Fibroblast of skin of scalp (primary cell): ENCODE measurements at places on chromosomes 3 and 15.

GRCh38 chr3:183695569-183696364 lies 1.8 kb upstream of the YEATS2 start:
- DNase-seq, result no peak

GRCh38 chr3:119468041-119468440 lies 722 bp upstream of the POGLUT1 start:
- DNase-seq, result no peak

GRCh38 chr15:95558916-95559315 lies 771.6 kb upstream of the NR2F2 start:
- no peak for DNase-seq

DNA sequence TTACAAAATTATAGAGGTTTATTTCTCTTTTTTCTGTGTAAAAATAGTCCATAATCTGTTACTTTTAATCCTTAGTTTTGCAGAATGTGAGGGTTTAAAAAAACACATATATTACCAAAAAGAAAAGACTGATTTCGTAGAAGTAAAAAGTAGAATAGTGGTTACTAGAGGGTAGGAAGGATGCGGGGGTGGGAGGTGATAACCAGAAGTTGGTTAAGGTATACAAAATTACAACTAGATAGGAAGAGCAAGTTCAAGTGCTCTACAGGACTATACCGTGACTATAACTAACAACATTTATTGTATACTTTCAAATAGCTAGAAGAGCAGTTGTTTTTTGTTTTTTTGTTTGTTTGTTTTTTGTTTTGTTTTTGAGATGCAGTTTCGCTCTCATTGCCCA lies 16.1 kb downstream of the CASR start:
- no peak for DNase-seq

- peak; percentile 3 for DNase-seq
Measured at GRCh38 chr3:25380222-25380739, 47.8 kb upstream of the RARB start.

DNA sequence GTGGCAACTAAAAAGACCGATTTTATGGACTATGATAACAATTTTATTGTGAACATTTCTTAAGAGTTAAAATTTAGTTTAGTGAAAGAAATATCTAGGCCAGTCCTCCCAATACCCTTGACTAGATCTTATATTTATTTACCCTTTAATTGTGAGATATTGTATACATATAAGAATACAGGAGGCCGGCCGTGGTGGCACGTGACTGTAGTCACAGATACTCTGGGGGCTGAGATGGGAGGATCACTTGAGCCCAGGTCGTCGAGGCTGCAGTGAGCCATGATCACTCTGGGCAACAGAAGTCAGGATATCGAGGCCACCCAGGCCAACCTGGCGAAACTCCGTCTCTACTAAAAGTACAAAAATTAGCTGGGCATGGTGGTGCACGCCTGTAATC lies 756 bp upstream of the RMDN3 start:
- no peak for DNase-seq

DNA sequence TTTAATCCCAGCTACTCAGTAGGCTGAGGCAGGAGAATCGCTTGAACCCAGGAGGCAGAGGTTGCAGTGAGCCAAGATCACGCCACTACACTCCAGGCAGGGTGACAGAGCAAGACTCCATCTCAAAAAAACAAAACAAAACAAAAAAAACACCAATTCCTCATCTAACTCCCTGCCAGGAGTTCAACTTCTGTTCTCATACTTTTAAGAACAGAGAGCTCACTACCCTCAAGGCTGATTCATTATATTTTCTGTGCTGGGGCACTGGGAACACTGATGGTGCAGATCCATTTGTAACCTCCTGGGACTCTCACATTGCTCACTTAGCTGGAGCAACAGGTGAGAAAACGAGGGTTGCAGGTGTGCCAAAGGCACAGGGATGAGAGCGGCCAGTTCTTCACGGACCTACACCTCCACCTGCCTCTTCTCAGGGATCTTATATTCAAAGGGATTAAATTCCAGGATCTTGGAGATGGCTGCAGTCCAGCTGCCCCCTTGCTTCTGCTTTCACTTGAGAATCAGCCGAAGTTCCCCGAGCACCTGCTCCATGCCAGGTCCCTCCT lies 12.3 kb upstream of the CSK start:
- no peak for DNase-seq

GRCh38 chr15:81085898-81086297 lies 48.2 kb upstream of the CFAP161 start:
- DNase-seq, result no peak

DNA sequence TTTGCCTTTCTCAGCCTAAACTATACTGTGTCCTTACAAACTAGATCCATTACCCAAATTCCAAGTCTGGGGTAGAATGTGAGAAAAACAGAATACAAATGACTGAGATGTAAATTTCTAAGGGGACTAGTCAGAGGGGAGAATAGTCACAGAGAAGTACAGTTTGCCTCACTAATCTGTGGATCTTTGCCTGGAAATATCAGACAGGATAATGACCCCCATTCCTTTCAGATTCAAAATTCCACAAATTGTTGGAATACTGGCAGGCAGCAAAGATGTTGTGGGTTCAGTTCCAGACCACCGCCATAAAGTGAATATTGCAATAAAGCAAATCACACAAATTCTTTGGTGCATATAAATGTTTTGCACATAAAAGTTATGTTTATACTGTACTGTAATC lies 762.8 kb upstream of the NR2F2 start:
- DNase-seq, result peak; percentile 86

GRCh38 chr3:171345107-171345843 lies 114.9 kb downstream of the TNIK start:
- no peak for DNase-seq

DNA sequence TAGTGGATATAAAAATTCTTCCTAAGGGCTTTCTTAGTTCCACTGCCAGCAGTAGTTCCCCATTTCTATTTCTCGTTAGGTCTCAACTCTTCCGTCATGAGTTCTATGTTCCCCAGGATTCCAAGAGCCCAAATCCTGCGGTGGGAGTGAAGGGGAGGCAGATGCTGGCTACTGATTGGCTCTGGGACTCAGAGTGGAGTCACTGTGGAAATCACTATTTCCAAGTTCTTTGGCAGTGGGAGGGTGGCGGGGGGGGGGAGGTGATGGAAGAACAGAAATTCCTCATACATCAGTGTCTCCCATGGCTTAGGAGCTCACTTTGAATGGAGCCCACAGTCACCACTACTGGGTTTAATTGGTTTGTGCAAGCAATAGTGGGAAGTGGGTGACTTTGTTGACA lies 5.6 kb downstream of the CCR1 start:
- no peak for DNase-seq

DNA sequence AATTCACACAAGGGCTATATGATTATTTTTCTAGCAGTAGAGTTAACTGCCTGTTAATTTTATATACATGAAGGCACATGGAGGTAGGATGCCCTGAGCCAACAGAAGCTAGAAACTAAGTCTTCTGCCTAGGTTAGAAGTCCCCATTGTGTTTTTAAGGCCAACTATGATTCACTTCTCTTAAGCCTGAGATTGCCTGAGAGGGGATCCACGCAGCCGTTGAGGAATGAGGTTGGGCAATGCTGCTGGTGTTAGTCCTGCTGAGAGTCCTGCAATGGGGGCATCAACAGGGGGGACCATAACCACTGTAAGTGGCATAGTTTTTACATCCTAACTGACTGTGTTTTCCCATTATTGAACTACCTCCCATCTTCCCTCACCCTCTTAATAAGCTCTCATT lies 60.1 kb upstream of the PFN2 start:
- no peak for DNase-seq

- no peak for DNase-seq
Measured at GRCh38 chr3:34377961-34378360, 579.5 kb downstream of the PDCD6IP start.

DNA sequence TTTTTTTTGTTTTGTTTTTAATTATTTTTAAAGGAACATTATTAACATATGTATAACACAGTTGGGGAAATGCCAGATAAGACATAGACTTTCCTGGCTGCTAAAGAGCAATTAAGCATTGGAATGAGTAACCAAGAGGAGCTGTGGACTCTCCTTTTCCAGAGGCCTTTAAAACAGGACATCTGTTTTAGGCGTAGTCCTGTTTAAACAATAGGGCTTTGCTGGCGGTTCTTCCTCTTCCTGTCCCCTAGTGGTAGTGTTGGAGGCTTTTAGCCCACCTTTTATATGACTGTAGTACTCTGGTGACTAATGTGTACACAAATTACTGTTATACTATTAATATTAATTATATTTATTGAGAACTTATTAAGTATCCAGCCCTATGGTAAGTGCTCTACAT lies 81.9 kb downstream of the PPARG start:
- DNase-seq, result peak; percentile 44

GRCh38 chr3:141767066-141767465 lies 3.9 kb downstream of the GRK7 start:
- DNase-seq, result no peak

- DNase-seq, result no peak
Measured at GRCh38 chr15:80852676-80853075, 73.5 kb downstream of the CEMIP start.

GRCh38 chr3:151568184-151568583 lies 107.3 kb upstream of the IGSF10 start:
- no peak for DNase-seq

GRCh38 chr3:39148435-39149058 lies 4.8 kb downstream of the CSRNP1 start:
- DNase-seq, result peak; percentile 27

DNA sequence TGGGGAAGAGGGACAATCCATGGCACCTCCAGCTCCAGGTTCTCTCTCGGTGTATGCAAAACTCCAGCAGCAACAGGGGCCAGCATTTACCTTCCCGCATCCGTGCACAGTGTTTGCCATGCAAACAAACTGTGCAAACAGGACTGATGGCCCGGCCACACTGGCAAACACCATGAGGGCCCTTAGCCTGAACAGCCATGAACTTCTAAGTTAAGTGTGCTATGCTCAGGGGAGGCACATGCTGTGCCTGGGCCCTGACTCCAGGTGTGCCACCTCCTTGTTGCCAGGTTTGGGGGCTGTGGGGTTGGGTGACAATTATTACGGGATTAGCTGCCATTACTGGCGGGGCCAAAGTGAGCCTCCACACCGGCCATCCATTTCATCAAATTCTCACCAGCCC lies 57.5 kb downstream of the CACNA2D2 start:
- DNase-seq, result no peak

DNA sequence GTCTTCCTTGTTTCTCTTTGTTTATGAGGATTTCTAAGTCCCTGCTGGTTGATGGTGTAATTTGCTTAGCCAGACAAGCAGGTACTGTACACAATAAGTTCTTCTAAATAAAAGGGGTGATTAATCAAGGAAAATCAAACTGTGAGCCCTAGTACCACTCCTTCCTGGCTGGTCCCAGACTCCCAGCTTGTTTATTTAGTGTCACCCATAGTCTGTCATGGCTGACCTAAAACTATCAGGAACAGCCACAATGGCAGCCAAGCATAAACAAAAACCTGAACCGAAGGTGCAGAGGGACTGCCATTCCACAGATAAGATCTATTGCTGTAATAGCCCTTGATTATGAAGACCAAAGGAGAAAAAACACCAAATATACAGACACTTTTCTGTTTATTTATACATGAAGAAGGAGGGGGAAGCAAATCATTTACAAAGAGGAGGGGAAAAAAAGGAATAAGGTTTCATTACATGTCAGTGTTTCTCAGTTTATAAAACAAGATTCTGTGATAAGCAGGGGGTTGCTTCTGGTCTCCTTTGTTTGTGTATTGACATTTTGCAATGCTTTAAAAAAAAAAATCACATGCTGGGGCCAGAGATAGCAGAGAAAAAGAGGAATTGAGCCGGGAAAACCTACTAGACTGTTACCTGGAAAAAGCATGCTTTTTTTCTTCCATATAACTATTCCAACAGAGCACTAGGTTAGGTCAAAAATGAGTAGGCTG lies 182.4 kb upstream of the DPH6 start:
- DNase-seq, result no peak

DNA sequence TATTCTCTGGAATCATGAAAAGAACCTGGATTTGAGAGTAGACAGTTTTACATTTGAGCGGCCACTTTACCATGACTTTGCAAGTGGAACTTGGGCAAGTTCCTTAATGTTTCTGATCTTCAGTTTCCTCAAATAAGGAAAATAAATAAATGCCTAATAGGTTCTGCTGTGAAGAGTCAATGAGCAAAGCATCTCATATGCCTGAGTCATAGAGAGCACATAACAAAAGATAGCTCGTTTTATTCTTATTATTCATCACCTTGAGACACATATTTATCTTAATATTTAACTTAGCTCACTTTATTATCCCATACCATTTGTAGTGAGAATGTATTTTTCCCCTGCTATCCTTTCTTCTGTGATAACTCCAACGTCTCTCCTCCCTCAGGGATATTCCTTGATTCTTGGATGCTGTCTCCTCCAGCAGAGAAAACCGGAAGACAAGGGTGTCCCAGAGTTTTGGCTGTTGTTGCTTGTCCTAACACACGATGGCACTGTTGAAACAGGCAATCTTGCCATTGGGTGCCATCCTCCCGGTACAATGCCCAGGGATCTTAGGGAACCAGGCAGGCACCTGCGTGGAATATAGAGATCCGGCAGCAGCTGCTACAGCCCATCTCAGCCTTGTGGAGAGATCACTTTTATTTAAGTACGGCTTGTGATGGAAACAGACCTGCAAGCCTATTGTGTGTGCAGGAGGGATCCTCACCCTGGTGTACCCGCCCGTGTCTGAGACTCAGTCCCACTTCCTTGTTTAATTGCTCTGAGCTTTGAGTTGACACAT lies 33.3 kb upstream of the VPS33B start:
- DNase-seq, result peak; percentile 64

DNA sequence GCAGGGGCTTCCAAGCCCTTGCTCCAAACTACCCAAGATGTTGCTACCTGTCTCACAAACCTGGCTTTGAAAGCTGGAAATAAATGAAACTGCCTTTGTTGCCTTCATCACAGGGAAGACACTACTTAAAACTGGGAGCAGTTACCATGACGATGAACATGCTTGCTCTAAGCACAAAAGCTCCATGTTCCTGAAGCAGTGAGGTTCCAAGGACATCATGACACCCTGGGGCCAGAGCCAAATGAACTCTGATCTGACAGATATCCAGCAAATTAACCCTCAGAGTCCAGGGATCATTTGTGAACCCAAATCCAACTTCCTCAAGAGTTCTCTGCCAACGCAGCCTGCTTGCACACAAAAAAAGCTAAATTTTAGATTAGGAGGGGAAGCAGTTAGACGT lies 10.7 kb downstream of the TRAIP start:
- DNase-seq, result no peak

DNA sequence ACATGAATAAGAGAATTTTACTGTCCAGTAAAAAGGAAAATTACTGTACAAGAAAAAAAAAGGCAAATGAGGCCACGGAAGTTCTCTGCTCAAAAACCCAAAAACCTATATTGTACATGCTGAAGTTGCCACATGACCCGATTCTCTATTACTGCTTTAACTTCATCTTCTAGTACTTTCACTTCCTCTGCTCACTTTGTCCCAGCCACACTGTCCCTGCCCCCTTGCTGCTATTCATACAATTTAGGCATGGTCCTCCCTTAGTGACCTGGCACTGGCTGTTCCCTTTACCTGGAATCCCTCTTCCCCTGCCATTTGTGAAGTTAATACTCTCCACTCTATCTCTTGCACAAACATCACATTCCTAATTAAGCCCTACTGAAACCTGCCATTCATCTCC lies 457.4 kb downstream of the MAGI1 start:
- DNase-seq, result no peak

- DNase-seq, result no peak
Measured at GRCh38 chr3:177703788-177704187, 506.5 kb upstream of the TBL1XR1 start.
